NCI-H1436 (cell line): ENCODE measurements at places on chromosomes 5 and 9.

- no peak for DNase-seq
These were observed 6.1 kb downstream of the DNAJB5 start for GRCh38 chr9:34995670-34996060.

- DNase-seq, result no peak
These were observed 150.0 kb downstream of the NTRK2 start for GRCh38 chr9:84819491-84819991.

DNA sequence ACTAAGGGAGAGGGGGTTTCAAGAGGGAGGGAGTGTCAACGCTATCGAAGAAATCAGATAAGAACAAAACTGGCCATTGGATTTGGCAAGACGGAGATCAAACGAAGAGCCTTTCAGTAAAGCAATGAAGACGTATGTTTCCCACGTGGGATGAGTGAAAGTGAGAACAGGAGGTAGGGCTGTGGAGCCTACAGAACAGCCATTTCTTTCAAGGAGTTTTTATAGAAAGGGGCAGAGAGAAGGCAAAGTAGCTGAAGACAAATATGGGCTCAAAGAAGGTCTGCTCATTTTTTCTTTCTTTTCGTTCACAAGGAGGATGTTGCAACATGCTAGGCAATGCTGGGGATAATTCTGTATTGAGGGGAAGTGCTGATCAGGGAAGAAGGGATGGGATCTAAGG is 98.3 kb downstream of the SUSD1 start:
- DNase-seq, result no peak

DNA sequence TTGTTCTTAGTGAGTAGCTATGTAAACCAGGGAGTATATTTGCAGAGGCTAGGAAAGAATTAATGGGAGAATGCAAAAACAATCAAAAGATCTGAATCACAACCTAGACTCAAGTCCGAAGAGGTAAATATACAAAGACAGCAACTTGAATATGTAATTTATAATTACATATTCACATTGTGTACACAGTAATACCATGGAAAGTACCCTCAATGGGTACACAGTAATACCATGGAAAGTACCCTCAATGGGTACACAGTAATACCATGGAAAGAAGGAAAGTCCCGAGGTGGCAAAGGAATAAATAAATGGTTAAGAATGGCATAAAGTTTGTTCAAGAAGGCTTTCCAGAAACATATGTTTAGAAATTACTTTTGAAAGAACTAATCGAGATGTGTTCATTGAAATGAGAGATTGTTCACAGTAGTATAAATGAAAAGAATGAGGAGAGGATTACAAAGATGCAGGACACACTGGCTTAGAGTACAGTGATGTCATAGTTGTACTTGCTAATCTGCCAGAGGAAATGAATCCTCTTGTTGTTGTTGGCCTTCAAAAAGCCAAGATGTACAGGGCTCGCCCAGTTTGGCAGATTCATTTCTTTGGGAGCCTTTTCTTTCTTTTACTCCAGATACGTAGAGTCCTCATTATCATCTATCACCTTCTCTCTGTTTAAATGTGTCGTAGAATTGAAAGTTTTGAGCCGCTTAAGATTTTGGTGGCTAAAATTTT is 116.0 kb downstream of the UNC13B start:
- no peak for DNase-seq

- no peak for DNase-seq
These were observed 497.1 kb downstream of the NFIB start for GRCh38 chr9:13816837-13817236.

DNA sequence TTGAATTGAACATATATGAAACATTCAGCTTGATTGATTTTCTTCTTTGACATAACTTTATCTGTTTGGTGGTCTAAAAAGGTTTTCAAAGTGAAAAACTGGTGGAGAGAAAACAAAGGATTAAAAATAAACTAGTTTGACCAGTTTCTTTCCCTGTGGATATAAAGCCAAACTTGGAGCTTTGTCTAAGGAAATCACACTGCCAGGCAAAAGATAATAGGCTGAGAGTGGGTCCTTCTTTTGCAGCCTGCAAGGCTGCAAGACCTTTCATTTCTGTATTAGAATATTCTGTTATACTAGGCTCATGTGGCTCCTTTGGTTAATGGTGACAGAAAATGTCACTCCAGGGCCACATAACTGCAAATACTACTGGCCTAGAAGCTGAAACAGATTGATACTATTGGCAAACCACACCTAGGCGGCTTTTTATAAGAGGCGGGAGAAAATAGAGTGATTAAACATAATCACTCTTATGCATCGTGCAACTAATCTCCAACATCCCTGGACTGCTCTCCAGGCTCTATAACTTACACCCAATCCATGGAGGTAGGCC is 129.1 kb upstream of the ZNF462 start:
- no peak for DNase-seq

GRCh38 chr5:133713751-133714150 is 101.4 kb upstream of the FSTL4 start:
- DNase-seq, result no peak

DNA sequence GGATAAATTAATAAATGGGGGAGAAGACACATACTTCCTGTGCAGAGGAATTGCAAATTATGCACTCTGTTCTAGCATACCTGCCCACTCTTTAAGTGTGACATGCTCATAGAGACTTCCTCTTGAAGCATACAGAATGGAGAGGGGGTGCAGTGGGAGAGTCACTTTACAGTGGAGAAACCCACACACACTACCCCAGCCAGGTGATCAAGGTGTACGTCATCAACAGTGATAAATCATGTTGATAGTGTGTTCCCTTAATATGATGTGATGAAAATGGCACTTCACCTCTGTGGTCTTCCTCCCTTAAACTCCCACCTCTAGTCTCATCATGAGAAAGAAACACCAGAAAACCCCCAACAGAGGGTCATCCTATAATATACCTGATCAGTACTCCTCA is 110.0 kb downstream of the SH3GL2 start:
- no peak for DNase-seq

- no peak for DNase-seq
These were observed 31.5 kb upstream of the TMED7 start for GRCh38 chr5:115657125-115657880.

DNA sequence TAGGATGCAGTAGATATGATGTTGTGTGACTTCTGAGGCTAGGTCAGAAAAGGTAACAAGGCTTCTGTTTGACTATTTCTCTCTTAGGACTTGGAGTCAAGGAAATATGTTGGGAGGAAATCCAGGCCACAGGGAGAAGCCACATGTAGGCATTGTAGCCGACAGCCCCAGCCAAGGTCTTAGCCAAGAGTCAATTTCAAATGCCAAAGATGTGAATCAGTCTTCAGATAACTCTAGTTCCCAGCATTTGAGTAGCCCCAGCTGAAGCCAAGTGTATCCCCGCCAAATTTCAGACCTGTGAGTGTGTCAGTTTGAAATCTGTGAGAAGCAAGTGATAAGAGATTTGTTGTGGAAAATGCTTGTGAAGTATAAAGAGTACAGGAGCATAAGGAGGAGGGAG is 38.1 kb upstream of the ISL1 start:
- no peak for DNase-seq

DNA sequence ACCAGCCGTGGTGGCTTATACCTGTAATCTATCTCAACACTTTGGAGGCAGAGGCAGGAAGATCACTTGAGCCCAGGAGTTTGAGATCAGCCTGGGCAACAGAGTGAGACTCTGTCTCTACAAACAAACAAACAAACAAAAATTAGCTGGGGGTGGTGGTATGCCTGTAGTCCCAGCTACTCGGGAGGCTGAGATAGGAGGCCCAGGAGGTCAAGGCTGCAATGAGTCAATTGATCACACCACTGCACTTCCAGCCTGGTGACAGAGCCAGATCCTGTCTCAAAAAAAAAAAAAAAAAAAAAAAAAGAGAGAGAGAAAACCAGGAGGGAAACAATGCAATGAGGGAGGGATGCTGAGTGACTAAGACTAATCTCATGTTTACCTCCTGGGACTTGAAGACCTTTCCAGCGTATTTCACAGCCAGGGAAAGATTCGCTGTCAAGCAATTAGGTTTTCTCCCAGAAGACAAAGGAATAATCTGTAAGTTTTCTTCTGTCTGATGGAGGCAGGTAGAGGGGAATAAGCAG is 51.1 kb upstream of the MIER3 start:
- no peak for DNase-seq
